ENCODE measurements at places on chromosomes 16 and 17.

- DNase-seq: no peak
These were observed 16.0 kb upstream of the DLX4 start for GRCh38 chr17:49952912-49953497.

- no peak for DNase-seq
These were observed 207.7 kb downstream of the HS3ST3A1 start for GRCh38 chr17:13393841-13394710.

GRCh38 chr17:64202683-64203344, 60.2 kb downstream of the TEX2 start:
- no peak for DNase-seq

GRCh38 chr16:90084215-90084950, 7.3 kb upstream of the PRDM7 start:
- no peak for DNase-seq
